ENCODE measurements at places on chromosomes 3 and 15.

DNA sequence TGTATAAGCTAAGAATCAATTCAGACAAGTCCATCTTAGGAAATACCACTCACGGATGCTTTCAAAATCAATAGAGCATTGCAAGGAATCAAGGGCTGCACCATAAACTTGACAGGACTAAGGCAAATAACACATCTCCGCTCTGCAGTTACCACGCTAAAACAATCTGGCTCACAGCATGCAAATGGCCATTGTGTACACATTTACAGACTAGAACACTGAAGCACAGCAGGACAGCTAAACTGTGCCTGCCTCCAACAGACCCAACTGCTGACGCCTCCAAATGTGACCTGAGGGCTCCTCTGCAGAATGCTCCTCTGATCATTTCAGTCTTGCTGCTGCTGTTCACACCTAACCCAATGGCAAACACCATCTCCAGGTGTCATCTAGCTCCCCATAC, 104.3 kb downstream of the MEX3B start:
- DNase-seq, result no peak

GRCh38 chr15:99618941-99619411, 53.2 kb downstream of the MEF2A start:
- DNase-seq, result no peak

- no peak for DNase-seq
These were observed 7.9 kb downstream of the ANP32A start for GRCh38 chr15:68812597-68813431.

GRCh38 chr3:37762698-37763097, 99.0 kb upstream of the CTDSPL start:
- DNase-seq, result no peak

DNA sequence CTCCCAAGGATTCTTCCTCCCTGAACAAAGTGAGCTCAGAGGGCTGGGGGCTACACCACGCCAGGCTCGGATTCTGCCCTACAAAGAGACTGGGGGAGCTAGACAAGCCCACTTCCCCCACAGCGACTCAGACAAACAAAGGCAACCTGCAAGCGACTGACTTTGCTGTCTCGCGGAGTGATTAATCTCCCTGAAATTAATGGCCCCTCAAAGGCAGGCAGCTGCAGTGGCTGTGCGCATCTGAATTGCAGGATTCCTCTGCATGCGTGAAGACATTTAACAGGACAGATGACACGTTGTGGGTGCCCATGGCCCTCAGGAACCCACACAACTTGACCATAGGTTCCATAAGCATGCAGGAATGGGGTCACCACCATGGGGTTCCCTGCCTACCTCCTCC, 18.4 kb downstream of the CTXND1 start:
- no peak for DNase-seq

GRCh38 chr3:29451920-29452319, 171.0 kb downstream of the RBMS3 start:
- no peak for DNase-seq

DNA sequence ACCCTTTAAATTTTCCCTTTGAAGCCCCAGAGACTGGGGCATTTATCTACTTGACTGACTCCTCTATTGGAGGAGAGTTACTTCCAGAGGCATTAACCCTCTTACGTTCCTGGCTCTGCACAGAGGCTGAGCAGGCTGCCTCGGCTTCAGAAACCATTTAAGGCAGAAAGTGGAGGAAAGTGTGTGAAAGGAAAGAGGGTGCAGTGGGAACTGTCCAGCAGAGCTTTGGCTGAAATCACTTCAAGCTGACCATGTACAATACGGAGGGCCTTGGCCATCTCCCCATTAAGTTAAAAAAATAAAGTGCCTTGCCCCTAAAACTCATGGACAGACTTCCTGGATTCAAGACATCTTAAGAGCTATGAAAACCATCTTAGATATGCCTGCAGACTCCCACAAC, 238.7 kb downstream of the SV2B start:
- no peak for DNase-seq

- DNase-seq, result no peak
These were observed 54.9 kb upstream of the TBC1D21 start for GRCh38 chr15:73818308-73818985.

DNA sequence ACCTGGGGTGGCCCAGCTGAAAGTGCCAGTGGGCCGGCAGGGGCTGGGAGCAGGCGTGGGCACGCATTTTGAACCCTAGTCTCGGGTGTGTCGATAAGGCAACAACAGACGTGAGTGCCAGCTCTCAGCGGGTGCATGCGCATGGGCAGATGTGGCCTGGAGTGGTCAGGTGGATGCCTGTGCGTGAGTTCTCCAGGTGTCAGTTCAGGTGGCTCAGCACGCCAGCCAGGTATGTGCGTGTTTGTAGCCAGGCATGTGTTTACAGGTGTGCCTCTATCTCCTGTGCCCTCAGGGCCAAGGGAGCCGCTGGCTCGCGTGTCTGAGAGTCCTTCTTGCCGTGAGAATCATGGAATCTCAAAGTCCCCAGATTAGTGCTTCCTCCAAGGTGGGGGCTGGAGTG, 14.8 kb downstream of the CYP1A2 start:
- peak; percentile 97 for DNase-seq

DNA sequence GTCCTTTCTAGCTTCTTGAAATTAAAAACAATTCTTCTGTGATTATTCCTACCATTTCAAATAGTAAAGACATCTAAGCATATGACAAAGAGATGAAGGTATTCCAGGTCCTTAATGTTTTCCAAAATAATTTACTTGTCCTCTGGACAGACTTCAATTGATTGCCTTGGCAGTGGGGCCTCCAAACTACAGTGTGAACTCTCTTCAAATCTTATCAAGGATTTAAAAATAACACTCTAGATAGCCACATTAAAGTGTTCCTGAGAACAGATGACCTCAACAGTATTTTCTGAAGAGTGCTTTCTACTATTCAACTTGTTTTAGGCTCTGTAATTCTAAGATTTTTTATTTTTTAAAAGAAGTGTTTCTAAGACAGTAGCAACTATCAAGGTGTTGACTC, 7.9 kb upstream of the MLF1 start:
- no peak for DNase-seq

DNA sequence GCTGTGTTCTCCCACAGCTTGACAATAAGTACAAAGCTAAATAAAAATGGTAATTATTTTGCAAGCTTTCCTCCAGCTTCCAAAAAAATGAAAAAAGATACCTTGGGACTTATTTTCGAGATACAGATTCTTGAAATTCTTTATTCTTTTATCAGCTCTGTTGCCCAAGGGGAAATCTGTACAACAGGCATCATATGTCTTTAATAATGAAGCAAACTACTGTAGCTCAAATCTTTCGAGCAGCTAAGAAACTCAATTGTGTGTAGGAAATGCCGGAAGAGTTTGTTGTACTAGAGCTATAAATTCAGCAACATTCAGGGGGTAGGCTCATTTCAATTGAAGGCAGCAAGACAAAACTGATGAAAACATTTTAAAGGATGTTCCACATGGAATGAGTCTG, 297.7 kb downstream of the GBE1 start:
- no peak for DNase-seq

- no peak for DNase-seq
These were observed 16.6 kb downstream of the GUCA1C start for GRCh38 chr3:108936924-108937689.

DNA sequence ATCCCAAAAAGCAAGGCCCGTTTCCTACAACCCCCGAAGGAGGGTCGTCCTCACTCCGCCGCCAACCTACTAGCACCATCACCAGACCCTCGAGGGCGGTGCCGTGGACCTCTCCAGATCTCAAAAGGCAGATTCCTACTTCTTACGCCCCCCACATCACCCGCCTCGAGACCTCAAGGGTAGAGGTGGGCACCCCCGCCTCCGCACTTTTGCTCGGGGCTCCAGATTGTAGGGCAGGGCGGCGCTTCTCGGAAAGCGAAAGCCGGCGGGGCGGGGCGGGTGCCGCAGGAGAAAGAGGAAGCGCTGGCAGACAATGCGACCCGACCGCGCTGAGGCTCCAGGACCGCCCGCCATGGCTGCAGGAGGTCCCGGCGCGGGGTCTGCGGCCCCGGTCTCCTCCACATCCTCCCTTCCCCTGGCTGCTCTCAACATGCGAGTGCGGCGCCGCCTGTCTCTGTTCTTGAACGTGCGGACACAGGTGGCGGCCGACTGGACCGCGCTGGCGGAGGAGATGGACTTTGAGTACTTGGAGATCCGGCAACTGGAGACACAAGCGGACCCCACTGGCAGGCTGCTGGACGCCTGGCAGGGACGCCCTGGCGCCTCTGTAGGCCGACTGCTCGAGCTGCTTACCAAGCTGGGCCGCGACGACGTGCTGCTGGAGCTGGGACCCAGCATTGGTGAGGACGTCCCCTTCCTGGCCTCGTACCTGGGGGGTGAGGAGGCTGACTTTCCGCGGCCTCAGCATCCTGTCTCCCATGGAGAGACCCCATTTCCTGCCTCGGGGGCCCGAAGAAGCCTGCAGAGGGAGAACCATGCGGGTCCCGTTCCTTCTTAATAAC, at the start of gene MYD88:
TSS of gene MYD88 (plus strand) at position 313 of the 842 bp plus-strand sequence. CDS start at position 353, 40 bp downstream.
- peak; percentile 52 for DNase-seq

DNA sequence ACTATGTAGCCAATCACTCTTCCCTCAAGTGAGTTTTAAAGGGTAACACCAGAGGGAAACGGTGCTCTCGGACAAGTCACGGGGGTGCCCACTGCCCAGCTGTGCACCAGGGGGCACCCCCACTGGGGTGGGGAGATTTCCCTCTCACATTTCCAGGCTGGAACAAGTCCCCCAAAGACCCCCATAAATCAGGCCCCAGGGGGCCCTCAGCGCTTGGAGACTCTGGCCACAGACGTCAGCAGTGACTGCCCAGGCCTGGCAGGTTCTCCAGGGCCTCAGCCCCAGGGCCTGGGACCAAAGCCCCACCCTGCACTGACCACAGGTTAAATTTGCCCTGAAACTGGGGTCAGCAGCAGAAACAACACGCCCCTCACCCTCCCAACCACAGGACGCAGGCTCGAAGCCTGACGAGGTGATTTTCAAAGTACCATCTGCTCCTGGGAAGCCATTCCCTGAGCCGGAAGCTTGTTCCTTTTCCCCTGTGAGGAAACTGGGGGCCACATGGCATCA, 17.0 kb downstream of the XXYLT1 start:
- DNase-seq, result no peak

- DNase-seq, result no peak
These were observed 115.0 kb downstream of the ISL2 start for GRCh38 chr15:76451540-76451939.

GRCh38 chr15:43808435-43808950, 8.1 kb downstream of the HYPK start:
- DNase-seq, result no peak

DNA sequence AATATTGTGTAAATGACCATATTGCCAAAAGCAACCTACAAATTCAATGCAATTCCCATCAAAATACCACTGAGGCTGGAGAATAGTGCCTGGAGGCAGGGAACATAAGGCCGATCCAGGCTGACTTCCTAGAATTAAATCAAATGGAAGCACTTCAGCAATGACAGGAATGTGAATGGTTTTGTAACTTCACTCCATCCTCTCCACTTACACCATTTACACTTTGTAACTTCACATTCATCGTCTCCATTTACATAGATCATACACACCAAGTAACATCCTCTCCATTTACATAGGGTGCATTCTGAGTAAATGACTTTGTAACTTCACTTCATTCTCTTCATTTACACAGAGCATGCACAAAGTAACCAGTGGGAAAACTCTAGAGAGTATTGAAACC, 11.6 kb downstream of the STRIT1 start:
- no peak for DNase-seq

- DNase-seq, result no peak
These were observed 28.8 kb upstream of the ST3GAL6 start for GRCh38 chr3:98734306-98734705.

DNA sequence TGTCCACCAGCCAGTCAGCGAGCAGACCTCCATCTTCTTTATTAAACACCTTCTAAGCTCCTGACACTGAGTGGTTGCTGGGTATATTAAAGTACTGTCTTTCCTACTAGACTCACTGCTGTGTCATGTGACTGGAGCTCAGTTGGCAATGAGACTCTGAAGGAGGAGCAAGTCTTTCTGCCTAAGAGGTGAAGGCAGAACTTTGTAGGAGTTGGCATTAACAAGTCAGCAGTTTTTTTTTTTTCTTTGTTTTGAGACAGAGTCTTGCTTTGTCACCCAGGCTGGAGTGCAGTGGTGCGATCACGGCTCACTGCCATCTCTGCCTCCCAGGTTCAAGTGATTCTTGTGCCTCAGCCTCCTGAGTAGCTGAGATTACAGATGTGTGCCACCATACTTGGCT, 62.2 kb downstream of the ABHD5 start:
- DNase-seq, result no peak

GRCh38 chr3:187593451-187593850, 76.7 kb downstream of the SST start:
- no peak for DNase-seq

- DNase-seq, result no peak
These were observed 30.5 kb upstream of the DCP1A start for GRCh38 chr3:53377794-53378193.

DNA sequence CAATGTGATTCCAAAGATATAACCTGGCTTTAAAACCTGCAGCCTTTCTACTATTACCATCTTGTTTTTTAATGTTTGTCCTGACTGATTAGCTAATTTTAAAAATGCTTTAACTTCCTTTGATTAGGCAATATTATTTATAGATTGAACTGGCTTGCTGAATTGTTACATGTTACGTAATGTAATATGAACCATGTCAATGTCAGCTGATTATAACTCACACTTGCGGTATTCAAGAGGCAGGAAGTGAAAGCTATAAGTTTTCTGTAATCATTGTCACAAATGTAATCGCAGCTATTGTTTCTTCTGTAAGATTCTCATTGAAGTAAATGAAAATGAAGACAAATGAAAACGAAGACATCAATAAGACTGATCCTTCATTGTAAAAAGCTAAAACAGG, 146.8 kb downstream of the ROBO2 start:
- DNase-seq, result no peak

- no peak for DNase-seq
These were observed 196.5 kb downstream of the UBE3A start for GRCh38 chr15:25242166-25242879.

DNA sequence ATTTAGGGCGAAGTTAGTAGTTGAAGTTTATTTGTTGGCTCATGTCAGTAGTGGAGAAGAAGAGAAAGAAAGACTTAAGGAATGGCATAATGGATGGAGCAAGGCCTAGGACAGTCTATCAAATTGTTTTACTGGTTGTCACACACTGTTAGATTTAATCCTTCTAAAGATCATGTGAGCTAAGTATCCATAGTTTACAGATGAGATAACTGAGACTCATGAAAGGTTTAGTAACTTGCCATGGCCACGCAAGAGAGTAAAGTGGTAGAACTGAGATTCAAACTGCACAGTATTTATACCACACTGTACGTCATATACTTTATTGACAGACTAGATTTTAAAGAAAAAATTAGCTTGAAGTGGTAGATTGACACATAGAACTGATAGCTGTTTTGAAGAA, 11.4 kb downstream of the SPRED1 start:
- DNase-seq, result no peak

GRCh38 chr3:32157600-32158264, 51.3 kb downstream of the GPD1L start:
- no peak for DNase-seq

Data from DMS53 (cell line).